ENCODE measurements at places on chromosomes 2 and 18.

DNA sequence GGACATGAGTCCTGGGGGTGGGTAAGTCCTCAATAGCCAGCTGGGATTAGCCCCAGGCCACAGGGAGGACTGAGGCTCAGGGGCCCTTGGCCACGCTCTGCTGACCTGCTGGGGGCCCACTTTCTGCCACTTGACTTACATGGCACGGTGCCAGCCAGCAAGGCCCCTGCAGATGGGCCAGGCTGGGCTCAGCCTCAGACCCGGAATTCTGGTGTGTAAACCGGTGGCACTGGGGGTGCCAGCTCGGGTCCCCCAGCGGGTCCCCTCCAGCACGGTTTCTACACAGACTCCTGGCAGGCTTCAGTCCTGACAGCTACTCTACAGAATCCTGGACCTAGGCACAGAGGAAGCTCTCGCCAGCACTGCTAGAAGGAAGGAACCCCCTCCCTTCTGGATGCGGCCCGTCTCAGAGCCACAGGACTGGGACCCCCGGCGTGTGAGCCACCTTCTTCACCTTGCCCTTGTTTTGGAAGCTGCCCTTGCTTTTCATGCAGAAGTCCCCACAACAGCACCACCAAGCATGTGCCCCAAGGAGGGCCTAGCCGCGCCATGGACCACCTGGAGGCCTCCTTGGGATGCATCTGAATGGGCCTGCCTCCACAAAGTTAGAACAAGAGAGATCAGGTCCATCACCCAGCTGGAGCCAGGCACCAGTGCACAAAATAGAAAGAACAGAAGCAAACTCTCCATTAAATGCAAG lies 8.0 kb downstream of the HDAC4 start:
- no peak for DNase-seq

DNA sequence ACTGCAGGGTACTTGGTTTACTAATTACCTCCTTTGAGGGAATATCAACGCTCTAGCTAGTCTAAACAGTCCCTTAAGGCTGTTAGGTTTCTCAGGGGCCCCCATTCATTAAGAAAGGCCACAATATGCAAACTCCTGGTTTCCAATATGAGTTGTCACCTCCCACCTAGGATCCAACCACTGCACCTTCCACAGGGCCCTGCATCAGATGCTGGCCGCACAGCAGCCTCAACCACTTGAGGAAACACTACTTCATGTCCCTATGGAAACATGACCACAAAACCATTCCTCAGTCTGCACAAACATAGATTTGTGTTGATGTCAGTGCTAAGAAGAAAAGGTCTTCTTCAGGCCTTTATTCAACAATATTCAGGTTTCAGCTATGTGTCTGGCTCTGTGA lies 40.9 kb downstream of the STAT4 start:
- DNase-seq = no peak

DNA sequence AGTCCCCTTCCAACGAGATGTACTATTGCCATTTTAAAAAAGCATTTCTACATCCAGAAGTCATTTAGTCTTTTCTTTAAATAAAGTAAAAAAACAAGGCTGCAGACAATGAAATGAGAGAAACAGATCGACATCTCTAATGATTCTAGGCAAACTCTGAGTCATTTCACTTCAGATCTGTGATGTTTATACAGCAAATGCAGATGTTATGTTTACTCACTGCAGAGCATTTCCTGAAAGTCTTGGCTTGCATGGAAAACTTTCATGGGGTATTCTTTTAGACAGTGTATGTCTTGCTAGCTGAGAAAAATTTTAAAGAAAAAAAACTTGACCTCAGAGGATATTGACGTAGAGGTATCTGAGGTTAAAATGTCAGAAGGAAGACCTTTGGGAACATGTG lies 797.4 kb downstream of the CNTNAP5 start:
- peak; percentile 18 for DNase-seq

DNA sequence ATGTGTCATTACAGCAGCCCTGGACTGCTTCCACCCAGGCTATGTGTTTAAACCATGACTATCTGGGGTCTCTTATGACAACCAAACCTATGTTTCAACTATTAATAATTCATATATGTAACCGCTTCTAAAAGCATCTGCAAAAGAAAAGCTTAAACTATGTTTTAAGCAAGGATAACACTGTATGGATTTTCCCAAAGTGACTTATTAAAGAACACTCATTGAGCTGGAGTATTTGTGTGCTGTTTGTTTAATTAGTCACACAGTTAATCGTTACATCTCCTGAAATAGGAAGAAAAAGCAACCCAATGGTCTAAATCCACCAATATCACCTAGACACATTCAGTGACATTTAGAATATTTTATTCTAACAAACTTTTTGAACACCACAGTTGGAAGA lies 51.3 kb downstream of the TMEM163 start:
- no peak for DNase-seq

- peak; percentile 53 for DNase-seq
Observed at GRCh38 chr2:143936848-143937722, 582.8 kb downstream of the ZEB2 start.

GRCh38 chr18:41266616-41267015 lies 688.4 kb upstream of the PIK3C3 start:
- no peak for DNase-seq

- DNase-seq = no peak
Observed at GRCh38 chr2:127951026-127951425, 65.3 kb upstream of the AMMECR1L start.

Data from EH (cell line).